Mammary microvascular endothelial cell (primary cell): ENCODE measurements at places on chromosomes 6 and 20. TPM values are rescaled to one million over a fixed set of nuclear protein-coding genes. Genes with fewer than 3 reads are reported as not detected.

MYCT1 gene
- total RNA-seq: 120 and 122 TPM in 2 replicates

NOX3 gene
- not detected in 2 replicates for total RNA-seq

ALDH8A1 gene
- 0.40 TPM in 1 of 2 replicates, not detected in the other for total RNA-seq

TAAR2 gene
- not detected in 2 replicates for total RNA-seq

DSP gene
- total RNA-seq: 4.6 and 4.7 TPM in 2 replicates

TGM2 gene
- 1,162 and 1,324 TPM in 2 replicates for total RNA-seq
